ENCODE measurements at places on chromosomes 1 and 21. TPM values are rescaled to one million over a fixed set of nuclear protein-coding genes. Genes with fewer than 3 reads are reported as not detected.

Gene FAM151A
- not detected for polyA plus RNA-seq

Gene DIRAS3
- polyA plus RNA-seq: 16.6 TPM

Gene RAP1GAP
- 0.99 TPM for polyA plus RNA-seq

Gene PLA2G2C
- polyA plus RNA-seq: not detected

Gene HSD3B2
- not detected for polyA plus RNA-seq

Gene PLEKHA6
- 3.1 TPM for polyA plus RNA-seq

Gene TMEM63A
- polyA plus RNA-seq: 18.5 TPM

Gene VSIG8
- polyA plus RNA-seq: not detected

Gene C4BPA
- not detected for polyA plus RNA-seq

Gene LENEP
- 0.26 TPM for polyA plus RNA-seq

Gene SGIP1
- 22.1 TPM for polyA plus RNA-seq

Gene INSRR
- polyA plus RNA-seq: 0.63 TPM

Gene CACNA1S
- not detected for polyA plus RNA-seq

Gene TMEM52
- polyA plus RNA-seq: 3.8 TPM

Gene WNT9A
- 0.36 TPM for polyA plus RNA-seq

Gene MIS18A
- polyA plus RNA-seq: 14.2 TPM

Gene FCGR3A
- not detected for polyA plus RNA-seq

Gene ERG
- 0.05 TPM for polyA plus RNA-seq

Gene PGLYRP3
- not detected for polyA plus RNA-seq

Gene RIPPLY3
- polyA plus RNA-seq: 0.03 TPM

Data from SK-N-SH (cell line).